T-cell (primary cell): ENCODE measurements at places on chromosomes 2 and 18.
A peak's percentile ranks its signal among the peaks of the same experiment; 100 is the strongest.

GRCh38 chr2:28678175-28678855 is 73.3 kb upstream of the PPP1CB start:
- DNase-seq: no peak

DNA sequence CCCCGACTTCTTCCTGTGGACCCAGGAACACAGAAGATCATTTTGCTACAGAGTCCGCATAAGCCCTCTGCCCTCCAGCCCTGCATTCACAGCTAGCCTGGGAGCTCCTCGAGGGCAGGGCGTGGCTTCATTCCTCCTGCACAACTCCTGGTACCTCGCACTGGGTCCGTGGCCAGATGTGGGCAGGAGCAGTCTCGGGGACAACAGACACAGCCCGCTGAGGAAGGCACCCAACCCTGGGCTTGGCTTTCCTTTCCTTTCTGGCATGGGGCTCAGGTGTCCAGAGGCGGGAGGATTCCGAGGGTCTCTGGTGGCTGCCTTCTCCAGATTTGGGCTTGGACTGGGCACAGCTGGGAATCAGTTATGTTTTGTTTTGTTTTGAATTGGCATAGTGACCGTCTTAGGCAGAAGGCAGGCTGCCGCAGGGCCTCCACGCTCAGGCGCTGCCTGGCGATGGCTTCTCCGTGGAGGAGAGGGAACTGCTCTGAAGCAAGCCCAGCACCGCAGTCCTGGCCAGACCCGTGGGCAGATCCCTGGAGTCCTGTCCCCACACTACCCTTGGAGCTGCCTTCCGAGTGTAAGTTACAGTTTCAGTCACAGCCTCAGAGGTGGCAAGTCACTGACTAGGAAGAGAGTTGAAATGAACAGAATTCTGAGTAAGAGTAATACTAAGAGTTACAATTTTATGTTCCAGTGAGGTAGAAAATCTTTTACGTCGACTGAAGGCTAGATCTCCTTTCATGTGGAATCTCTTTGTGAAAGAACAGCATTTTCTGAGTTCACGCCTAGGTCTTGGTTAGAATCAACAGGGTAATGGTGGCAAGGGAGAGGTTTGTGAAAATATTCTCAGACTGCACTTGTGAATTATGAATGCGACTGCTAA is 47.9 kb downstream of the LDLRAD4 start:
- no peak for DNase-seq

DNA sequence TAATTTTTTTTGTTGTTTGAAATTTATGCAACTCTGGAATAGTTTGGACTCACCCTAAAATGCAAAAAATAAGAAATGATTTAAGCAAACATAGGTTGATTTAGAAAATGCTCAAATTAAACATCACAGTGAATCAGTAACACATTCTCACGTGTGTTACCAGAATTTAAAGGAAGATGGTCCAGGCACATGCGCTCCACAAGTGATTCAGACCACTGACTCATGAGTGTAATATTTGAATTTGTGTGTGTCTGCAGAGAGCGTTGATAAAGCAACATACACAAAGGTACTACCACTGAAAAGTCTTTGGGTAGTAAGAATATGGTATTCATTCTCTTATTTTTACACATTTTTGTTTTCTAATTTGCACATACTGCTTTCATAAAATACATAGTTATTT is 7.9 kb downstream of the SS18 start:
- no peak for DNase-seq

DNA sequence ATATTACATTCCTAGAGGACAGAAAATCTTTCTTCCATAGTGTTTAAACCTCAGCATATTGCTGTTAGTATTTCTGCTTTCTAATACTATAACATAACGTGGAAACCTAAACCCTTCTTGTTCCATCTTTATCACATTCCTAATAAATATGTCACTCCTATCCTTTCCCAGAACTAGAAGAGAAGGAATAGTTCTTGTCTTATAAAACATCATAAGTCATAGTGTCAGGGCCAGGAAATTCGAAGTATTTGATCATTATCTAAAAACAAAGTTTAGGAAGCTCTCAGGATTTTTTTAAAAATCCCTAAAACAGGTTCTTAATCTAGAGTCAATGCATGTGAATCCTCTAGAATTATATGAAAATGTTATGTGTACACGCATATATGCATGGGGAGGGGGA is 2.0 kb downstream of the NHEJ1 start:
- no peak for DNase-seq

GRCh38 chr18:58362027-58362575 is 266.8 kb downstream of the ALPK2 start:
- DNase-seq: no peak

DNA sequence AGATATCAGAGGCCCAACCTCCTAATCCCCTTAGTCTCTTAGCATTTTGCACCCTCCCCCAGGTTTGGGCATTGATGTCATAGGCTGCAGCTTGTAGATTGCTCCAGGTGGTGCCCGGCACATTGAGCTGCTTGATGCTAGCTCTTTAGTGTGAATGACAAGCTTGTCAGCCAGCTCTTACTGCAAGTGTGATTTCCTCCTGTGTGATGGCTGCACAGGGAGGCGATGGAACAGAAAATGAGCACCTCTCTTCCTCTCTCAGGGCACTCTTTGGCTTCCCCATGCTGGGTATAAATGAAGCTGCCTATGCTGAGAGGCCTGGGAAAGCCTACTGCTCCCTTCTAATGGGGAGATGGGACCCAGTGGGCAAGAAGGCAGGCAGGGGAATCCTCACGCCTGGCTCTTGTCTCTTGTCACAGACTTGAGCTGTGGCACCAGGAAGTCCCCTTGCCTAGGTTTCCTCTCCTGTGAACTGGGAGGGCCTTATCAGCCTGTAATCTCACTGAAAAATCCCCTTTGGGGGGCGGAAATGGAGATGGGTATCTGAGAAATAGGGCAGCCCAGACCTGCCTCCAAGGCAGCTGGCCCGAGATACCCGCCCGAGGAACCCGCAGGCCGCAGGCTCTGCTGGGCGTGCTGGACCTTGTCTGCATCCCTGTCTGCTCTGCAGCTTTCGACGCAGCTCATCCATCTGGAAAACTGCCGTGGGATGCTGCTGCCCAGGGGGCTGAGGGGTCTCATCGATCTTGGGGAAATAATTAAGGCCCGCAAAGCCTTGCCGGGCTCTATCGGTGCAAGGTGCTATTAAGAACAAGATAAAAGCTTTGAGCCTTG is 163.5 kb upstream of the CXCR4 start:
- peak; percentile 59 for DNase-seq

GRCh38 chr18:47847635-47848034 is 82.8 kb downstream of the SMAD2 start:
- no peak for DNase-seq

GRCh38 chr18:48968412-48969215 is 17.8 kb upstream of the SMAD7 start:
- DNase-seq: no peak

DNA sequence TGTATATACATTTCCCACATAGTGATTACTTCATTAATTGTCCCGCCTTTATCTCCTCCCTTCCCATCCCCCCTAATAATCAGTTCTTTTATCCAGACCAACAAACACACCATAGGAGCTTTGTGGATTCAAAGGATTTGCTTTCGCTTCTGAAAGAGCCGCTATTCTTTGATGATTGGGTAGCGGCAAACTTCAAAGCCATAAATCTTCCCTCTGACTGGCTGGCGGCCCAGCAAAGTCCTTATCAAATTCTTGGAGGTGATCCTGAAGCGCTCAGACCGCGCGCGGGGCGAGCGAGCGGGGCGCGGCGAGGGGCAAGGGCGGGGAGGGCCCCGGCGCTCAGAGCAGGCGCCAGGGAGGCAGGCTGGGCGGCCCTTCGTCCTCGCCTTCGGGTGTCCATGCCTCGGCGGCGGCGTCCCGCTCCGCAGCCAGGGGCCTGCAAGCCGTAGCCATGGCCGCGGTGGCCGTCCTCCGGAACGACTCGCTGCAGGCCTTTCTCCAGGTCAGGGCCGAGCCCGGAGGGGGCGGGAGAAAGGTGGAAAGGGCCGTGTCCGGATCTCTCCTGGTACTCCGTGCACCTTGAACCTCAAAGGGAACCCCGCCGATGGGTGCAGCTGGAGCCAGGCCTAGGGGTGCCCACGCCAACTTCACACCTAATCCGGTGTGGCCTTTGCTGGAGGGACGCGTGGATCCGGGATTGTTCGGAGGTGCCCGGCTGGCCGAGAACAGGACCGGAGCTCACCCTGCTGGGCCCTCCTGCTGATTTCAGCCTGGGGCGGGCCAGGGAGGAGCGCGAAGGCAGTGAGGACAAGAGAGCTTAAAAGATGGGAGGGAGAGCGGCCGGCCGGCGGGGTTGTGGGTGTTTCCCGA is at the start of gene SP5:
Gene SP5 (plus strand): TSS at position 276 of the 870 bp plus-strand sequence. CDS start 176 bp downstream, at position 452.
- DNase-seq: no peak

GRCh38 chr2:136212426-136213378 is 94.8 kb upstream of the CXCR4 start:
- DNase-seq: peak; percentile 71

DNA sequence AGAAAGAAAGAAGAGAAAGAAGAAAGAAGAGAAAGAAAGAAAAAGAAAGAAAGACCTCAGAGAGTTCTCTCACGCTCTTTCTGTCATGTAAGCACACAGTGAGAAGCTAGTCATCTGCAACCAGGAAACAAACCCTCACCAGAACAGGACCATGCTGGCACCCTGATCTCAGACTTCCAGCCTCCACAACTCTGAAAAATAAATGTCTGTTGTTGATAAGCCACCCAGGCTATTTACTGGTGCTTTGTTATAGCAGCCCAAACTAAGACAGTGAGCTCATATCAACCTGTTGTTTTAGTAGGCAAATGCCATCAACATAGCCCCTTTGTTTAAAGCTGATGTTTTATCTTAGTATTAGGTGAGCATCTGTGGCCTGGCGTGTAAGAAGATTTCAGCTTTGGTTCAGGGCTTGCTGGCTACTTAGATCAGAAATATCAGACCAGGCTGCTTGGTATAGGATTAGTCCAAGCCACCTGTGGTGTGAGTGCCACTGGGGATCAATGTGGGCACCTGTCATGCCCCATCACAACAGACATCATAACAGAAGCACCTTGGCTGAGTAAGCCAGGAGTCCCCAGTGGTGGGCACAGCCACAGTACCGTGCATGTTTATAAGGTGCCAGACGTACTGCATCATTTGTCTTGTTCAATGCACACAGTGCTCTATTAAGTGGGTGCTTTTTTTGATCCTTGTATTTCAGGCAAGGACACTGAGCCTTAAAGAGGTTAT is 94.4 kb downstream of the LBH start:
- DNase-seq: no peak

DNA sequence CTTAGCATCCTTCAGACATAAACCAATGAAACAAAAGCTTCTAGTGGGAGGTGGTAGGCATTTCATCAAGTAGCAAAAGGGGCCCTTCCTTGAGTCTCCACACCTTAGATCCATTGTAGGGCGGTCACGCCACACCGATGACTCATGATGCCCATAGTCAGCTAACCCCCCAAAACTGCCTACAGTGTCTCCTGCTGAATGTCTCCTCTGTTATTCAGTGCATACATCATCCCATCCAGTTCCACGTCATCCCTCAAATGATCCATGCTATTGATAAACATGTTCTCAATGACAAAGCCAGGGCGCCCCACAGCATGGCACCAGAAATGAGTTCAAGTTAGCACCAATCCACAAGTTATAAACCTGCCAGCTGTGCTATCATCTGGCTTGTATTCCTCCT is 57.4 kb upstream of the ACKR3 start:
- no peak for DNase-seq
